ENCODE measurements at places on chromosomes 7 and 10.

DNA sequence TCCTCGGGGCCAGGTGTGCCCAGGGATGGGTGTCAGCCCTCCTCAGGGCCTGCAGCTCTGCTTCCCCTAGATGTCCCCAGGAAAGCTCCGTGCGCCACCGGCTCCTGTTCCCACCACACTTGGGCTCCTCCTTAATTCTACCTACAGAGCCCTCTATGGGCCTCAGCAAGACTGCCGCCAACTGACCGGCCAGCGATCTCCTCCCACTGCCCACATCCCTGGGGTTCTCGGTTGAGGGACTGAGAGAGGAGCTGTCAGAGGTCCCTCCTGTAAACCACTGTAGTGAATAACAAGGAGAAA is 5.3 kb upstream of the LDB3 start:
- DNase-seq = no peak

DNA sequence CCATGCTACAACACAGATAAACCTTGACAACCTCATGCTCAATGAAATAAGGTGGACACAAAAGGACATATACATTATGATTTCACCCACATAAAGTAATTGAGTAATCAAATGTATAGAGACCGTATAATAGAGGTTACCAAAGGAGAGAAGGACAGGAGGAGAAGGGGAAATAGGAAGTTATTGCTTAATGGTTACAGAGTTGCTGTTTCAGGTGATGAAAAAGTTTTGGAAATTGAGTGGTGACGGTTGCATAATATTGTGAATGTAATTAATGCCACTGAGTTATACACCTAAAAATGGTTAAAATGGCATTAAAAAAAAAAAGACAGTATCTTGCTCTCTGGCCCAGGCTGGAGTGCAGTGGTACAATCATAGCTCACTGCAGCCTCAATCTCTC is 1.5 kb upstream of the OGDH start:
- no peak for DNase-seq

GRCh38 chr10:121324678-121325213 is 273.5 kb downstream of the FGFR2 start:
- peak; percentile 35 for DNase-seq

GRCh38 chr10:48253970-48254657 is 20.4 kb downstream of the FRMPD2 start:
- no peak for DNase-seq

DNA sequence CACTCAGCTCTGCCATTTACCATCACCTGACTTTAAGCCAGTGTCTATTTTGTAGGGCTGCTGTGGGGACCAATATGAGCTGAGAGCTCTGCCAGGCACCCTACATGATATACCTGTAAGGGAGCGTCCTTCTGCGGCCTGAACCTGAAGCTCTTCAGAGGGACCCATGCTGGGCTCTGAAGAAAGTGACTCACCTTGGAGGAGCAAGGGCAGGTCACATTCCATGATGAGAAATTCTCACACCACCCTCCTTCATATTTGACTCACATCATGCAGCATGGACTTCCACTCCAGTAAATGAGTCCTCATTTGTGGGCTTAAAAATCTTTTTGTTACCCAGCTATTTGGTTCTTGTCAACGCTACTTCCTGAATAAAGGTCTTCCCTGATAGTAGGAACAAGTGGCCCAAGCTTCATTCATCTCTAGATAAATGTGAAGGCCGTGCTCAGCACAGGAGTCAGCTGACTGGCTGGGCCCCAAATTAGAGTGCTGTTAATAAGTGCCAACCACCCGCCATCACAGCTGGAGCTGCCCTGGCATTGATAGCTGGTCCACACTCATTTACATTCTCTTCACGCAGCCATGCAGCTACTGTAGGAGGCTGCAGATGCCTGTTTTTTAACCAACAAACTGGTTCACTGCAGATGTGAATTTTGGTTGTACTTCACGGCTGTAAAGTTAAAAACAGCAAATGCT is 78.4 kb downstream of the RNF216 start:
- no peak for DNase-seq

- DNase-seq = no peak
Observed at GRCh38 chr7:151558575-151558974, 38.9 kb upstream of the RHEB start.

- peak; percentile 47 for DNase-seq
Observed at GRCh38 chr10:100872034-100872791, 40.5 kb upstream of the SLF2 start.

GRCh38 chr7:141698247-141699015 is 3.5 kb downstream of the DENND11 start:
- no peak for DNase-seq

- DNase-seq = no peak
Observed at GRCh38 chr10:78359640-78360091, 326.0 kb downstream of the RPS24 start.

GRCh38 chr7:481219-481930 is 38.3 kb downstream of the PDGFA start:
- DNase-seq = peak; percentile 1

- DNase-seq = no peak
Observed at GRCh38 chr7:117092785-117093184, 139.5 kb downstream of the ST7 start.

- no peak for DNase-seq
Observed at GRCh38 chr7:1520539-1521234, 9.8 kb upstream of the MAFK start.

DNA sequence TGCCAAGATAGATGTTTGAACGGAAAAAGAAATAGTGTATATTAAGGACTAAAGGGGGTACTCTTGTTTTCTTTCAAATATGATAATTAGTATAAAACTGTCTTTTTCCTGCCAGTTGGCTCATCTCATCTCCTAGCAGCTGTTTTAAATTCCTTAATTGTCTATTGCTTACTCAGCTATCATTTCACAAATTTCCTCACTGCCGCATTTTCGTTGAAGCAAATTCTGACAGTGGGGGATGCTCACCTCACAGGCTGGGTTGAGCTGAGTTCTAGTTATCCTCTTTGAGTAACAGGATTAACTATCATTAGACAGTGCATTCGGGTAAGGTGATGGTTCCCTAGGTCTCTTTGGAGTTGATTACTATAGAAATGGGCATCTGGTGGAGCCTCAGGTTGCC is 592.0 kb downstream of the AUTS2 start:
- DNase-seq = no peak

DNA sequence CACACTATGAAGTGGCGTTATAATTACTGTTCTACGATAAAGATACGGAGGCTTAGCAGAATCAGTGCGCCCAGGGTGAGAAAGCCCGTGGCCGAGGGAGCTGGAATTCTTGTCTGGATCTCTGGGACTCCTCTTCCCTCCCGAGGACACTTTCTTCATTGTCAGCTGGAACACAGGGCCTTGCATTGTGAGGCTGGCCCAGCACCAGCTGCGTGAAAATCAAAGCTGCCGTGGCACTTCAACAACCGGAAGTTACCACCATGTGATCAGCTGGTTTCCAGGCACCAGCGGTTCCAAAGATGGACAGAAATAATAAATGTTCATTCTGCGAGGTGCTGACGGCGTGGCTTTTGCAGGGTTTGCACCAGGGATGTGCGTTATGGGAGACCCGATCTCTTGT is 234.0 kb upstream of the PITRM1 start:
- DNase-seq = no peak

- DNase-seq = no peak
Observed at GRCh38 chr10:99854860-99855259, 72.4 kb downstream of the ABCC2 start.

DNA sequence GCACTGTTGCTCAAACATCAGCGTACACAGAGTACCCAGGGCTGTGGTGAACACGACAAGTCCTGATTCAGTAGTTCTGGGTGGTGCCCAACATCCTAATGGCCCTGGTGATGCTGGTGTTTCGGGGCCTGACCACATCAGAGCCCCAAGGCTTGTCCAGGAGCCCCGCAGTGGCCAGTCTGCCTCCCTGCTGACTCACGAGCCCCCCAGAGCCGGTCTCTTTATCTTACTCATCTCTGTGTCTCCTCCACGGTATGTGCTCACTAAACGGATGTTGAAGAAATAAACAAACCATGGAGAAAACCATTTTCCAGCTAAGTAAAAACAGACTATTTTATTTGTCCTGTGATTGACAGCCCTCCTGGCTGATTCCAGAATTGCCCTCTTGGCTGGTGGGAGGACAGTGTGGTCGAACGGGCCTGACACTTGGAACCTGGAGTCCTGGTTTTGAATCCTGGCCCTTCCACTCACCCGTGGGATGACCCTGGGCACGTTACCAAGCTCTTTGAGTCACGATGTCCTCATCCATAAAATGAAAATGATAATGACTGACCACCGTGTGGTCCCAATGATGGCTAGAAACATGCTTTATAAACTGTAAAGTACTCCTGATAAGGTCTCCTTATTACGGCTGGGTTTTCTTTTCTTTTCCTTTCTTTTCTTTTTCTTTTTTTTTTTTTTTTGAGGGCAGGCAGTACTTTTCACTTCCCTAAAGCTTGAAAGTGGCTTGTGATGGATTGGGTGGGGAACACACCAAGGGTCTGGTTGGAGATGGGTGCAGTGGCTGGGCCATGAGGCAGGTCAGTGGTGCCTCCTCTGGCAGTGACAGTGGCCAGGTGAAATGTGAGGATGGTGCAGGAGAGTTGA is 5.7 kb downstream of the HIP1 start:
- no peak for DNase-seq

DNA sequence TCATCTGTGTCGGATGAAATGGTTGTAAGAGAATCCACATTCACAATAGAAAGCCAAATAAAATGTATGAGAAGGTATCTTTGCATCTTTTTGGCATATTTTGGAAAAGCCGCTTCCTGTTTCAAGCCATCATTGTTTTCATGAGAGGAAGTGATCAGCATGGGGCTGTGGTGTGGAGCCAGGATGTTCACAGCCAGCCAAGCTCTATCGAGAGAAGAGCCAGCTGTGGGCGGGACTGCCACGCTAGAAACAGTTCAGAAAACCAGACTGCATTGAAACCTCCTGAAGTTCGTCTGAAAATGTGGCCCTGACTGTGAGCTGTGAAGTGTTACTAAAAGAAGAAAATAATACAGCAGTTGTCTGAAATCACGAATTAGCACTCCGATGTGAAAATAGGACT is 21.2 kb upstream of the NPS start:
- no peak for DNase-seq

GRCh38 chr10:35200487-35200886 is 73.8 kb downstream of the CREM start:
- DNase-seq = no peak

DNA sequence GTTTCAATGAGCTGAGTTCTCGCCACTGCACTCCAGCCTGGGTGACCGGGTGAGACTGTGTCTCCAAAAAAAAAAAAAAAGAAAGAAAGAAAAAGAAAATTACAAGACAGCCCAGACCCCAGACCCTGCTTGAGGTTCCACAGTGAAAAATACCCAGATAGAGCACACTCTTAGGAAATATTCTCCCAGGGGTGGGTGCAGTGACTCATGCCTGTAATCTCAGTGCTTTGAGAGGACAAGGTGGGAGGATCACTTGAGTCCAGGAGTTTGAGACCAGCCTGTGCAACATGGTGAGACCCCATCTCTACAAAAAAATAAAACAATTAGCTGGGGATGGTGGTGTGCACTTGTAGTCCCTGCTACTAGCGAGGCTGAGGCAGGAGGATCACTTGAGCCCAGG is 41.1 kb upstream of the GTF2IRD1 start:
- no peak for DNase-seq

DNA sequence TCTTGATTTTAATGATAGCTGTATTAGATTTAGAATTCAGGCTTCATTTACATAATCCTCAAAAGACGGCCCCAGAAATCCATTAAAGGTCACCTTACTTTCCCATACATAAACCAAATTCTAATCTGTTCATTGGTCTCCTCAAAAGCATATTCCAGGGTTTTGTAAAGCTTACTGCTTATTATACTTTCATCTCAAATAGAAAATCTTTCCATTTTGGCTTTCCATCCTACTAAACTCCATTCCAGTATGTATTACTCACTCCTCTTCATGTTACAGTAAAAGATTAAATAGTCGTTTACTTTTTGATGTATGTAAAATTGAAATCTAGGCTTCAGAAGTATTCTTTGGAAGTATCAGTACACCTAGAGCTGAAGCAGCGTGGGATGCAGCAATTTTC is 143.5 kb upstream of the LRRN3 start:
- no peak for DNase-seq

- no peak for DNase-seq
Observed at GRCh38 chr7:157022681-157023588, 12.5 kb upstream of the MNX1 start.

DNA sequence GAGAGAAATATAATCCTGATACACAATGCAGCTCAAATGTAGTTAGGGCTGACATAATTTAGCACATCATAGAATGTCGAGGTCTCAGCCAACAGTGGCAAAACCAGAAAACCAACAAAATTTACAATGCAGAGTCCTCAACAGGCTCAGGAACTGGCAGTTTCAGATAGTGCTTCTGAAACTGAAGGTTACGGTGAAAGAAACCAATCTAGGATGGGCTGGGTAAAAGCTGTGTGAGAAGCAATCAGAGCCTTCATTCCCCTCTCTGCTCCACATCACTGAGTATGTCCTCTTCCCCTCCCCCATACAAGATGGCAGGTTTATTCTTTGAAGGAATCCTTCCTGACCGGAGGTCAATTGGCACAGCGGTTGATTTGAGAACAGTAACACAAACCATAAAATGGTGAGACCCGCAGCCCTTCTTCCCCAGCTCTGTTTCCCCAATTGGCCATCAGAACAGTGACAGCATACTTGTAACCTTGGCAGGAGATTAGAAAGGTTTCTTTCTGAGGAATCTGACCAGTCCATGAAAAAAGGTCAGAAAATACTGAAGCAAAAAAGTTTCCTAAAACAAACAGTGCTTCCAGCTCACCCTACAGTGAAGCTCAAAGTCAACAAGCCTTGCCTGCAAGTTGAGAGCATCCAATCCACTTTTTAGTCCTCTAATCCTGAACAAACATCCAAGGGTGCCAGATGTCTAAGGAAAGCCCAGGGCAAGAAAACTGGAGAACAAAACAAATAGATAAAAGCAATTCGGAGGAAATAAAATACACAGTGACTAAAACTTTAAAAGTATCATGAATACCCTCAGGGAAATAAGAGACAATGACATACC is 53.9 kb upstream of the IL6 start:
- DNase-seq = no peak

- DNase-seq = no peak
Observed at GRCh38 chr10:104128214-104128613, 6.2 kb downstream of the SFR1 start.

- no peak for DNase-seq
Observed at GRCh38 chr7:120402079-120402767, 129.2 kb downstream of the KCND2 start.

DNA sequence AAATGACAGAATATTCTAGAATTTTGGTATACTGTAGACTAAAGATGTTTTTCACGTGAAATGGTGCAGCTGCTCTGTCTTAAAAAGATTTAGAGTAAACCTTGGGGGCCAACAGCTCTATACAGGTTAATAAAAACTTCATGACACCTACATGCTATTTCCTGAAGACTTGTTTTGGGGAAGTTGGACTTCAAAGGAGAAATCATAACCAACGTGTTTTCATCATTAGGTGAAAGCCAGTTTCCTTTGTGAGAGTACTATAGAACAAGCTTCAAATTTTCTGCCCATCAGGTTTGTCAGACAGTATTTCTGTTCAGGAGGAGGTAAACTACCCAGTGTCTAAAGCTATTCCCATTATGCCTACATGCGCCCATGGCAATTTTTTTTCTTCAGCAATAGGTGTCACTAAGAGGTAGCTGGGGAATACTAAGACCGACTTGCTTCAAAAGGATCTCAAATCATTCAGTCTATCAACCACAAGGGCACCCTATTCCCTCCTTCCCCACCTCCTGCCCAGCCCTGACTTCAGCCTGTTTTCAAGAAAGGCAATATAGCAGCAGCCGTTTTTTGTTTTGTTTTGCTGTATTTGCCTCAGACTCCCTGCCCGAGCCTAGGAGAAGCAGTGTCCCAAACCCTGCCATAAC is 237.3 kb upstream of the SP8 start:
- no peak for DNase-seq

GRCh38 chr10:77602231-77602912 is 35.2 kb downstream of the KCNMA1 start:
- DNase-seq = no peak
